Stimulated activated CD4-positive, alpha-beta T cell treated with anti-CD3 and anti-CD28 coated beads, TNF-alpha, amount 100 ng/mL, for 1 hour (primary cell): ENCODE measurements at places on chromosomes 3 and 15.
A peak's percentile ranks its signal among the peaks of the same experiment; 100 is the strongest.

GRCh38 chr3:278300-279064, 81.9 kb downstream of the CHL1 start:
- no peak for DNase-seq

GRCh38 chr3:14204515-14205284, 26.1 kb downstream of the LSM3 start:
- no peak for DNase-seq

- DNase-seq = no peak
Observed at GRCh38 chr3:113185194-113185835, 26.0 kb upstream of the BOC start.

DNA sequence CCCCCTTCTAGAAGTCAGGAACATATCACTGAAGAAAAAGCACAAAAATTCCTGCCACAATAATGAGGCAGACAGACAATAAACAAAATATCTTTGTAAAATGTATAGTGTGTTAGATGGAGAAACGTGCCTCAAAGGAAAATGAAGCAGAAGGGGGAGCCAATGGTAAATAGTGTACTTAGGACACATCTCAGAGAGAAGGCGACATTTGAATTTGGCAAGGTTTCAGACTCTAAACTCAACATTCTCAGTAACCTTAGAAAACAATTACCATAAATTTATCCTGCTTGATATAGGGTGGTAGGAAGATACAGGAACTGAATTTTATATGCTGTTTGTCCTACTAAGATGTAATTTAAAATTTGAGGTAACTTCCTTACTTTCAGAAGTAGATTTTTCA, 52.6 kb upstream of the PTX3 start:
- DNase-seq = no peak

DNA sequence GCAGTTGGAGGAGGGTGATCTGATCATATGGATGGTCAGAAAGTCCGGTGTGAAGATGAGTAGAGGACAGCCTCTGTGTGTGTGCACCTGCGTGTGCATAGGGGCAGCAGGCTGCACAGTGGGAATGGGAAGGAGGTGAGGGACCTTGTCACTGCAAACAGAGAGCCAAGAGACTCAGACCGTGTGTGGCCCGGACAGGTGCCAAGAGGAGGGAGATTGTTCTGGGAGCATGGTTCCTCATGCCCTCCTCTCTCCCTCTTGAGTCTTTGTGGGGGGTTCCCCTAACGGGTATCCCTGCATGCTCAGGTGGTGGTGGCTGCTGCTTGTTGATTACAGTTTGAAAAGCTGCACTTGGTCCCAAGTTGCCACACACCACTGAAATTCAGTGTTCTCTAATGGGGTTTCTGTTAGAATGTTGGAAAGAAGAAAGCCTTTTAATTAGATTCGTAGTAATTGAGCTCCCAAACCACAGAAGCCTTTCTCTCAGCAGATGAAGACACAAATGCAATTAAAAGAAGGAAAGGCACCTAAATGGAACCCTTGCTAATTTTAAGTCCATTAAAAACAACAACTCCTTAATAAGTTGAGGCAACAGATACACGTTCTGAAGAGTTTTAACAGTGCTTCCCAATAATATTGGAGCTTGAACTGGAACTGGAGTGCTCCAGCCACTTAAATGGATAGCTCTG, 68.9 kb downstream of the CHRNA7 start:
- no peak for DNase-seq

- no peak for DNase-seq
Observed at GRCh38 chr3:167780214-167780883, 44.8 kb downstream of the SERPINI1 start.

GRCh38 chr15:25848784-25849156, 14.4 kb downstream of the ATP10A start:
- DNase-seq = no peak

DNA sequence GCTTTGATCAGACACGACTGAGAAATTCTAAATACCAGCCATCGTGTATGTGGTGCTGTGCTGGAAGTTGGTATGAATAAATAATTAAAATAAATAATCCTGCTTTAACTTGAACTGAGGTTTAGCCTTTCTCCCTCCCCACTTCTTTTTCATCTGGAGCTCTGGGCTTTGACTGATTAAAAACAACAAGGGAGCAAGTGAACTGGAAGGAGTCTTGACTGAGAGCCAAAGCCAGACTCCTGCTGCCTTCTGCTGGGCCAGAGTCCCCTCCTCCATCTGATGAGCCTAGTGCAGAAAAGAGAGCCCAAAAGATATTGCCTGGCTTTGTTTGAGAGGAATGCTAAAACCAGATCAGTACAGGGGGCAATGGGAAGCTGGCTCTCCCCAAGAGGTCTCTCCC, 96.0 kb downstream of the CCNL1 start:
- DNase-seq = no peak

GRCh38 chr15:100809151-100809550, 70.5 kb upstream of the ALDH1A3 start:
- no peak for DNase-seq

DNA sequence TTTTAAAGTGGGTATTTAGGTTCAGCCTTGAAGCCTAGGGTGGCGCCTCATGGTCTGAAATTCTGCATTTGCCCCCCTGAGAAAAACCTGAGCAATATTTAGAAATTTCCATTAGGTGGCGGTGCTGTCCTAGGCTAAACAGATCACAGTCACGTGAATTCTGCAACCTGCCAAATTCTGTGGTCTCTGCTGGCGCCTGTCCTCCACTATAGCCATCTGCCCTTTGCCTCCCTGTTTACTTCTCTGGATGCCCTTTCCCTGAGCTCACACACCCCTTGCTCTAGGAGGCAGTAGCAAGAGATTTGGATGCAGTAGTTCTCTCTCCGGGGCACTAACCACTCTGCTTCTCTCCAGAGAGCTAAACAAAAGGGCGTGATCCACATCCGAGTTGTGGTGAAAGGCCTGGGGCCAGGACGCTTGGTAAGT, 9.1 kb downstream of the MRPS11 start:
- no peak for DNase-seq

DNA sequence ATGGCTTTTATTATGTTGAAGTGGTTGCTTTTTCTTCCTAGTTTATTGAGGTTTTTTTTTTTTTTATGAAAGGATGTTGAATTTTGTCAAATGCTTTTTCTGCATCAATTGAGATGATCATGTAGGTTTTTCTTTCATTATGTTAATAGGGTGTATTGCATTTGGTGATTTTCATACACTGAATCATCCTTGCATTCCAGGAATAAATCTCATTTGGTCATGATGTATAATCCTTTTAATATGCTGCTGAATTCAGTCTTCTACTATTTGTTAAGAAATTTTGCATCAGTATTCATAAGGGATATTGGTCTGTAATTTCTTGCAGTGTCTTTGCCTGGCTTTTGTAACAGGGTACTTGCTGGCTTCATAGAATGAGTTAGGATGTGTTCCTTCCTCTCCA, 11.5 kb upstream of the CLRN1 start:
- DNase-seq = no peak

GRCh38 chr15:88204584-88204983, 52.0 kb downstream of the NTRK3 start:
- no peak for DNase-seq

DNA sequence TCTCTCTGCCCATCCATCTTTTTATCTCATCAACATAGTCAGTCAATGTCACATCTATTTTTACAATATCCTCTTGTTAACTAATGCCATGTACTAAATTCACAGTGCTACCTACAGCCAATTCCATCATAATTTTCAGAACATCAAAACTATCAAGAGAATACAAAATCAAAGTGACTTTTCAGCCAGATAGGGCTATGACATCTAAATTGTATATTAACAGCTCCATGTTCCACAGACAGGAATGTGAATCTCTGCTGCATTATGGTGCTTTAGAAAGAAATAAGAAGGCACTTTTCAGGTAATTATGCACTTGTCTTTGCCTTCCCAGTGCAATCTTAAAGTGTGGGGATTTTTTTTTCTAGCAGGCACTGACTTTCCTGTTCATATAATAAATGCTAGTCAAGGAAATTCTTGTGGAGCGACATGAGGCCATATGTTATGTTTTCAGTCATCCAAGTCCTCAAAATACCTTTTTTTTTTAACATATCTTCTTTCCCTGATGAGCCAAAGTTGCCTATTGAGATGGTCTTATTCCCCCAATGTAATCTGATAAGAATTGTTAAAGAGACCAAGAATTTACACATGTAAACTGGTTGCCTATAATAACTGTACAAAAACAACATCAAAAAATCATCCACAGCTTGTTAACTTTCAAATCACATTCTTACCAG, 252.0 kb upstream of the CNTN3 start:
- no peak for DNase-seq

DNA sequence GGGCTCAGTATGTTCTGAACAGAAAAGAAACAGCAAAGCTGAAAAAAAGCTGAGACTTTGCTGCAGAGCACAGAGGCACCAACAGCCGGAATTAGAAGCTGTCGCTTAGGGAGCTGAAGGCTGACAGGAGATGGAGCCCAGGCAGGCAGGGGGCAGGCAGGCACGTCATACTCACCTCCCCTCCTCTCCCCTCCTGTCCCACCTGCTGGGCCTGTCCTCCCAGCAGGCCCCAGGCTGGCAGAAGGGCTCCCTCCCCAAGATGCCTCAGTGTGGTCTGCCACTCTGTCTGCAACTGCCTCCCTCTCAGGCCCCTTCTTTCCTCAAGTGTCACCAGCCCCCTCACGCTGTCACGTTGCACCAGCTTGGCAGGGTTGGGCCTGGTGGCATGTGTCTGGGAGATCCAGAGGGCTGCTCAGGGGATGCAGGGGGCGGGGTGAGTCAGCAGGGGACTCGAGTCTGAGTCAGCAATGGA, 3.2 kb upstream of the ANKRD63 start:
- DNase-seq = no peak

DNA sequence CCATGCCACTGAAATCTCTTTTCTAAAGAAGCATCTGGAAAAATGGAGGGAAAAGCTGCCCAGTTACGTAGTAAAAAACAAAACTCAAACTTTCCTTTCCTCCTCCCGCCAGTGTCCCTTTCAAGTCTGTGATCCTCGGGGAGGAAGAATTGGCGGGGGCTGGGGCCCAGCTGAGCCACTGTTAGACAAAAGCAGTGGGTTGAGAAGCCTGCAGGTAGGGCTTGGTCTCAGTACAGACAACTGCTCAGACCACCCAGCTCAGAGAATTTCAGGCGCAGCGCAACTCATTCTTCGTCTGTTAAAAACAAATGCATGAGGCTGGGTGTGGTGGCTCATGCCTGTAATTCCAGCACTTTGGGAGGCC, 117.1 kb downstream of the MYLK start:
- DNase-seq = no peak

GRCh38 chr3:150411976-150412375, 3.9 kb downstream of the TSC22D2 start:
- DNase-seq = no peak

DNA sequence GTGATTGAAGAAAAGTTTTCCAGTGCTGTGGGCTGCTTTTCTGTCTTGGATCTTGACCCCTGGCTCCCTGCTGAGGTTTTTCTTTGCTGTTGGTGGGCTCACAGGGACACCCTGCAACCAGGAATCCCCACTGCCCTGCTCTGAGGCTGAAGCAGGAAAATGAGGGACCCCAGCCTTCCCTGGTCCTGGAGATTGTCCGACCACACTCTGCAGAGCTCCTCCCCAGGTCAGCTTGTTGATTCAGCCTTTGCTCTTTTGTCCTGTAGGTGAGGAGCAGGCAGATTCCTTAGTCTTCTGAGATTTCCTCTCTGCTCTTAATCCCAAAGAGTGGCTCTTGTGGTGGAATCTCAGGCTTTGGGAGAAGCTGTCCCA, 194.5 kb downstream of the RPLP1 start:
- no peak for DNase-seq

DNA sequence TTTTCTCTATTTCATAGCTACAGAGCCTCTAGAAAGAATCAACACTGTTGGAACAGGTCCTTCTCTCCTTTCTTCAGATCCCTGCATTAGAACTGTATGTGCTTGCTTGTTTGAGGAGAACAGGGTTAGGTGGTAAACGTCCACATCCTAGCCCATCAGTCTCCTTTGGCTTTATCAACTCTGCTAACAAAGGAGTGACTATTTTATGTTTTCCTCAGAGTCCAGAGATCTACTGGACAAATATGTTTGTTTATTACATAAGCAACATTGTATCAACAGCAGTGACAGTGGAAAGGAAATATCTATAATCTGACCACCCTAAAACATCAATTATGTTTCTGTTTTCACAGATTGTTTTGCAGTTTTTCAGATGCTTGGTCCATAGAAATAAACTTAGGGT, 39.6 kb downstream of the CMSS1 start:
- DNase-seq = no peak

DNA sequence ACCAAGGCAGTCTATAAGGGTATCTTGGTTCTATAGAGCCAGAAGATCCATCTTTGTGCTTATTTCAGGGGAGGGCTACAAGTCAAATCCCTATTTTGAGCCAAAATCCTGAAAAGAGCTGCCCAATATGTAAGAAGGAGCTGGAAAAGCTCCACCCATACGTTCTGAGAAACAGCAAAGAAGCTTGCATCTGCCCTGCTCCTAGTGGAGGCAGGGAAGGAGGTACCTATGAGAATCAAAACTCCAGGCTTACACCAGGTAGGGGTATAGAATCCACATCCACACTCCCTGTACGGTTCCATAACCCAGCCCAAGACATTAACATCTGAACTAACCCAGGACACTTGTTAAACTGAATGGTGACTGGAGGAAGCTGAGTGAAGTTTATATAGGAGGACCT, 30.0 kb downstream of the PHC3 start:
- no peak for DNase-seq

GRCh38 chr3:50554553-50554952, 13.0 kb downstream of the C3orf18 start:
- DNase-seq = no peak

DNA sequence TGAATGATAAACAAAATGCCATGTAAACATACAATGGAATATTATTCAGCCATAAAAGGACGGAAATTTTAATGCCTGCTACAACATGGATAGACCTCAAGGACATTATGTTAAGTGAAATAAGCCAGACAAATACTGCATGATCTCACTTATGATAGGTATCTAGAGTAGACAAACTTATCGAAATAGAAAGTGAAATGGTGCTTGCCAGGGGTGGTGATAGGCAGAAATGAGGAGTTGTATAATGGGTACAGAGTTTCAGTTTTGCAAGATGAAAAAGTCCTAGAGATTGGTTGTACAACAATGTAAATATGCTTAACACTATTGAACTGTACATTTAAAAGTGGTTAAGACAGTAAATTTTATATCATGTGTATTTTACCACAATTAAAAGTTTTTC, 287.8 kb downstream of the ERC2 start:
- no peak for DNase-seq

GRCh38 chr15:92153620-92154019, 240.1 kb upstream of the ST8SIA2 start:
- DNase-seq = no peak

DNA sequence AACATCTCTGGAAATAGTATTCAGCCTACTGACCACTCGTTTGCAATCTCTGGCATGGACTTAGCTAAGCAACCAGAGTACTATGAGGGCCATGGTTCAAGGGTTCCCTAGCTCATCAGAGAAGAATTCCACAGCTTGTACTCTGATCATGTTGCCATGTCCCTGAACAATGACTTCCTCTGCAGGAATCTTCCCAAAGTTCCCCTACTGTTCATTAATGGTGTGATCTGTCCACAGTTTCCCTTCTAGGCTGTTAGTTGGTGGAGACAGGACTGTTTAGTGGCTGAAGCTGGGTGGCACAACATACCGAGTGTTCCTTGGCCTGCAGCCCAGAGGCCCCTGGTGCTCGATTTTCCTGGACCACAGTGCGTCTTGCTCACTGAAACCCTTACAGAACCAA, 44.4 kb upstream of the GALNT15 start:
- DNase-seq = no peak

GRCh38 chr15:64009798-64010261, 36.5 kb downstream of the DAPK2 start:
- peak; percentile 24 for DNase-seq

- no peak for DNase-seq
Observed at GRCh38 chr3:141686466-141687291, 51.4 kb upstream of the RNF7 start.

GRCh38 chr15:85730001-85730820, 64.5 kb downstream of the KLHL25 start:
- no peak for DNase-seq
